ENCODE measurements at places on chromosomes 5 and 9. TPM values are rescaled to one million over a fixed set of nuclear protein-coding genes. Genes with fewer than 3 reads are reported as not detected.

The LCN12 gene
- total RNA-seq: 14.2 TPM

The NUP155 gene
- 92.3 TPM for total RNA-seq

The LVRN gene
- total RNA-seq: 0.40 TPM

The PCDHB11 gene
- not detected for total RNA-seq

The SLC34A3 gene
- 1.4 TPM for total RNA-seq

The CLIC3 gene
- 39.7 TPM for total RNA-seq

The DMRT2 gene
- not detected for total RNA-seq

GRCh38 chr9:84314306-84314705 lies 26.3 kb downstream of the SLC28A3 start:
- H3K4me1 ChIP-seq: no peaks in the 10 kb centered on the region
- DNase-seq: no peak
- no peak overlapping the region for H3K4me3 ChIP-seq
- no peak overlapping the region for H3K27ac ChIP-seq
- no peaks in the 10 kb centered on the region for H3K27me3 ChIP-seq
- no peaks in the 10 kb centered on the region for H3K36me3 ChIP-seq

DNA sequence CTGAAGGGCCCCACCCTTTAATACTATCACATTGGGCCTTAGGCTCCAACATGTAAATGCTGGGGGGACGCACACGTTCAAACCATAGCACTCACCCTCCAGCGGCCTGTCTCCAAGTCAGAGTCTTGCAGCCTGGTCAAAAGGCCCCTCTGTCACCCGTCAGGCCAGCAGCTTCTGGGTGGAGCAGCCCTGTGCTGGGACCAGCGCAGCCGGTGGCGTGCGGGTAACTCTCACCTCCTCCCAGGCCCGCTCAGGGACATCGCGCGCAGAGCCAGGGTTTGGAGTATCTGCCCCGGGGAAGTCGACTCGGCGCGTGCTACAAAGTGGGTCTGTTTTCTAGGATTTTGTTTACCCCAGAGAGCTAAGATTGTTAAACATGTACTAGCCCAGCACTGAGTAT lies 93.0 kb upstream of the COL5A1 start:
- no peaks in the 10 kb centered on the region for H3K36me3 ChIP-seq
- no peak overlapping the region for H3K4me3 ChIP-seq
- H3K27ac ChIP-seq: no peak overlapping the region

GRCh38 chr9:114552706-114553105 lies 34.9 kb upstream of the ATP6V1G1 start:
- H3K27ac ChIP-seq: peak overlapping the region; percentile 88
- no peaks in the 10 kb centered on the region for H3K27me3 ChIP-seq
- no peak for DNase-seq
- peaks cover 31% of the 10 kb centered on the region for H3K4me1 ChIP-seq
- no peaks in the 10 kb centered on the region for H3K36me3 ChIP-seq

DNA sequence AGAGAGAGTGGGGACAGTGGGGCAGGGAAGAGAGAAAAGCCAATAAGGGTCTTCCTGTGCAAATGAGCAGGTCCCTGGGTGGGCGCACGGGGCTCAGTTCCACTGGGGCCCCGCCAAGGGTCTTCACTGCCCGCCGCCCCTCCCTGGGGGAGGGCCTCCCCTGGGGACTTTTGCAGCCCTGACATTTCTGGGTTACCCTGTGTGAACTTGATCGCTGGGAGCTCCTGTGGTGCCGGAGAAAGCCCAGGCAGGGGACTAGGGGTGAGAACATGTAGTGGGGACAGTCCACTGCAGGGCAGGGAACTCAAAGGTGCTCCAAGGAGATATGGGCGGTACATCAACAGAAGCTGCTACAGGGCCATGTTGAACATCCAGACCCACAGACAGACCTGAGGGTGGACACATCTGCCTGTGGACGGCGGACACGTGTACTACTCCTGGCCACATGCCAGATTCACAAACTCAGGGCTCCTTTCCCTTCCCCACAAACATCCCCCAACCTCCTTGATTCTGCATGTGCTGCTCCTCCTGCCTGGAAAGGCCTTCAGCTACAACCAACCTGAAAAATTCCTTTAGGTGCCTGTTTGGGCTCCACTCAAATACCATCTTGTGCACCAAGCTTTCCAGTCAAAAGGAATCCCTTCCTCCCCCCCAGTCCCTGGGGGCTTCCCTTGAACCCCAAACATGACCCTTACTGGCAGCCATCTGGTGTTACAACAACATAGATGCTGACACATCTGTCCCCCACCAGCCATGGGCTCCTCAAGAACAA lies 43.0 kb upstream of the NEK6 start:
- H3K27ac ChIP-seq: no peak overlapping the region
- H3K4me3 ChIP-seq: no peak overlapping the region
- no peak for DNase-seq
- no peaks in the 10 kb centered on the region for H3K27me3 ChIP-seq
- peaks cover 36% of the 10 kb centered on the region for H3K4me1 ChIP-seq

- no peak overlapping the region for H3K27ac ChIP-seq
- no peaks in the 10 kb centered on the region for H3K36me3 ChIP-seq
- no peaks in the 10 kb centered on the region for H3K4me1 ChIP-seq
Measured at GRCh38 chr5:50958852-50959457, 292.5 kb downstream of the PARP8 start.

- DNase-seq: peak; percentile 41
- H3K27me3 ChIP-seq: peaks cover 8% of the 10 kb centered on the region
- H3K27ac ChIP-seq: no peak within 1 kb of the TSS
- no peaks in the 10 kb centered on the region for H3K36me3 ChIP-seq
- no peaks in the 10 kb centered on the region for H3K4me1 ChIP-seq
Measured at GRCh38 chr9:113011911-113012381, at the start of gene ZNF883. TSS of gene ZNF883 (minus strand) at chr9:113012192.

DNA sequence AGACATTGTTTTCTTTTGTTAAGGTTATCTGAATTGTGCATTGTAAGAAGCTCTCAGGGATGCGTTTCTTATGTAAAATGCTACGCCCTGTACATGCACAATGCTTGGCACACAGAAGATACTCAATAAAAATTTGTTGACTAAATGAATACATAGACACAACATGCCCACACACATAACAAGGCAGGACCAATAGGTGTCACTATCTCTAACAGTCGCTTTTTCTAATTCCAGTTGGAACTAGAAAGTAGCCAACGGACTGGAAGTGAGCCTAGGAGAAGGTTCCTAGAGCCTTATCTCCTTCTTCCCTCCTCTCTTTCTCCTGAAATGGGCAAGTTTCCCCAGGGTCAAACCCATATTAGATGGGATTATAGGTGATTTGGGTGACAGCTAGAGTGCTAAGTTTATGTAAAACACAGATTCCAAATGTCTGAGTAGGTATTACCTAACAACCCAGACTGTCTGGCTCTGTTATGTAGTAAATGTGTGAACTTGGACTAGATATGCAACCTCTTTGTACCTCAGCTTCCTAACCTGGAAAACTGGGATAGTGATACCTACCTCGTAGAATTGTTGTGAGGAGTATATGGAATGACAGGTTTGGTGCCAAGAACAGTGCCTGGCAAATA lies 603.0 kb downstream of the RAB3C start:
- DNase-seq: no peak
- no peak overlapping the region for H3K27ac ChIP-seq
- H3K27me3 ChIP-seq: no peaks in the 10 kb centered on the region
- H3K36me3 ChIP-seq: no peaks in the 10 kb centered on the region

DNA sequence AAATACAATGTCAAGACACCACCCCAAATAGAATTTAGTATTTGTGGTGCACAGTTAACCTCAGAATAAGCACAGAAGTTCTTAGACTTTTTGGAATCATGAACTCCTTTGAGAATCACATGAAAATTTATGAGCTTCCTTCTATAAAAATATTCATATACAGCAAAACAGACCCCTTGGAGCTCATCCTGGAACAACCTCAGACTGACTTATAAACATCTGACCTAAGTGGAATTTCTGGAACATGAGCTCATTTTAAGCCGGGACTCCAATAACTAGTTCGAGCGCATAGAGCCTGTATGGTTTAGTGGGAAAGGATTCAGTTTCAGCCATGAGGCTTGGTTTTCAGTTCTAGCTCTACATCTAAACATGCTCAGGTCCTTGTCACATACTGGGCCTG lies 192.3 kb downstream of the DEPDC1B start:
- DNase-seq: no peak
- no peaks in the 10 kb centered on the region for H3K27me3 ChIP-seq
- H3K4me3 ChIP-seq: no peak overlapping the region

DNA sequence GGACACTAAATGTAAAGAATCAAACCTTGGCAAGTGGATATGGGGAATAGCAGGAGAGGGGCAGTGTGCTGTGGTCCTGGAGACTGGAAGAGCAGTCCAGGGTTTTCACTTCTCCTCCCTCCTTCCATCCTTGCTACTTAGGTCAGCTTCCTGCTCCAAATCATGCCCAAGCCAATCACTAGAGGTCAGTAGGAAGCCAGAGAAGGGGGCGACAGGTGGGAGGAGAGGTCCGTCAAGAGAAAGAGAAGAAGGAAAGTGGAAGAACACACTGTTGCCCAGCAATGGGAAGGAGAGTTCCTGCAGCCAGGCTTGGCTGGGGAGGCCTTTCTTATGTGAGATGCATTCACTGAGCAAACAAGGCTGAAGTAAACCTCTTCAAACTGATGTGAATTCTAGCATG lies 289.6 kb downstream of the DTWD2 start:
- H3K27ac ChIP-seq: no peak overlapping the region
- no peaks in the 10 kb centered on the region for H3K27me3 ChIP-seq
- H3K36me3 ChIP-seq: no peaks in the 10 kb centered on the region
- DNase-seq: no peak

- peak overlapping the region; percentile 46 for H3K4me3 ChIP-seq
- H3K4me1 ChIP-seq: peaks cover 16% of the 10 kb centered on the region
- H3K27ac ChIP-seq: no peak overlapping the region
- peaks cover 15% of the 10 kb centered on the region for H3K27me3 ChIP-seq
Measured at GRCh38 chr9:121651008-121651294, 483 bp upstream of the DAB2IP start.

DNA sequence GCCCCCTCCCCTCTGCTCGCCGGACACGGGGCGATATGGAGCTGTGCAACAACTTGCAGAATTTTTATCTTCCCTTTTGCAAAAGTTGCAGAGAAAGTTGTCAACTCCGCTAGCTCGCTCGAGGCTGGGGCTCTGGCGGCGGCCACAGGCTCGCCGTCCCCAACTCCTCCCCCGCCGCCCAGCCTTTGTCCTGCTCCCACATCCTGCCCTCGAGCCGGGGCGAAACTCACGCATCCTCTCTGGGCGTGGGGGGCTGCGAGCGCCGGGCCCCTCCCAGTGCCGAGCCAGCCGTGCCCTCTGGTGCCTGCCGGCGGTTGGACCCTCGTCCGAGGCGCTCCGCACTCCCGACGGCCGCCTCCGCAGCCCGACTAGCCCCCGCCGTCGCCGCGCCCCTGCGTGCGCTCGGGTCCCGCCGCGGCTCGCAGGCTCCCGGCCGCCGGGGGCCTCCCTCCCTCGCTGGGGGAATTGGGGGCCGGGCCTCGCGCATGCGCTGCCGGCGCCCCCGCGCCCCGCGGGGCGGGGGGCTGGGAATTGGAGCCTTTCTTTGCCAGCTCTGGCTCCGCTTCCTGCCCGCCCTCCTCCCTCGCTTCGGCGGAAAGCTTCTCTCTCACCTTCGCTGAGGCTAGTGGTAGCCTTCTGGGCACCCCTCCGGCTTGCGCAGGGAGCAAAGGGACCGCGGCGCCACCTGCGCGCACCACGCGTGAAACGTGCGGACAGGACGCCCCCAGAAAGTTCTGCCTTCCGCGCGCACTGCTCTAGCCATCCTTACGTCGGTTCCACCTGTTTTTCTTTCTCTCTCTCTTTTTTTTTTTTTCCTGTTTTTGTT lies at the start of gene CCNJL:
Gene CCNJL (minus strand): TSS at position 431 of the 826 bp plus-strand sequence. CDS start 641 bp downstream, outside the sequence.
- H3K27ac ChIP-seq: peak within 1 kb of the TSS; percentile 60
- H3K4me1 ChIP-seq: peaks cover 46% of the 10 kb centered on the region
- peak; percentile 91 for DNase-seq
